Stimulated activated CD4-positive, alpha-beta T cell treated with anti-CD3 and anti-CD28 coated beads, Interleukin-4, amount 100 ng/mL, for 4 hours (primary cell): ENCODE measurements at places on chromosomes 2 and 18.

GRCh38 chr2:189899101-189899500 is 114.9 kb downstream of the PMS1 start:
- no peak for DNase-seq

DNA sequence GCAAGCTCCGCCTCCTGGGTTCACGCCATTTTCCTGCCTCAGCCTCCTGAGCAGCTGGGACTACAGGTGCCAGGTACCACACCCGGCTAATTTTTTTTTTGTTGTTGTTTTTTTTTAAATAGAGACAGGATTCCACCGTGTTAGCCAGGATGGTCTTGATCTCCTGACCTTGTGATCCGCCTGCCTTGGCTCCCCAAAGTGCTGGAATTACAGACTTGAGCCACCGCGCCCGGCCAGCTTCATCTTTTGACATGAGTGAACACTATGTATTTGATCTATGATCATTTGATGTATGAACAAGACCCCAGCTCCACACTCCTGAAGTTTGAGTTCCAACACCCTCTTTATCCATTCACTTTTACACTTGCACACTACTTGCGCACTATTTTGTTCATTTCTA is 43.4 kb upstream of the LPIN2 start:
- DNase-seq = no peak

DNA sequence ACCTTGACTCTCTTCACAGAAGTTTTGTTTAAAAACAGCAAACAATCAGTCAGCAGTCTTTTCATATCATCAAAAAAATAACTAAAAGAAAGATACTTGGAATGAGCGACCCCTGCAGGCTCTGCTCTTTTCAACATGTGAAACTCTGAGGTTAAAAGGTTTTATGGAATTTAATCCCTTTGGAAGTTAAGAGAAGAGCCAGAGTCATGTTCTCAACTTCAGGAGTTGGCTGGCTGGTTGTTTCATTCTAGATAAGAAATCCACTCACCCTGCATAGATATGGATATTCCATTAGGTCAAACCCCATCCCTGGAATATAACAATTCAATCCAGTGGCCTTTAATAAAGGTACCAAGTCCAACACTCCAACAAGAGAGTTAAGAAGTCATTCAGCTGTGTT is 115.6 kb upstream of the RMDN2 start:
- no peak for DNase-seq

- DNase-seq = no peak
Measured at GRCh38 chr2:203822240-203822639, 45.3 kb upstream of the CTLA4 start.

DNA sequence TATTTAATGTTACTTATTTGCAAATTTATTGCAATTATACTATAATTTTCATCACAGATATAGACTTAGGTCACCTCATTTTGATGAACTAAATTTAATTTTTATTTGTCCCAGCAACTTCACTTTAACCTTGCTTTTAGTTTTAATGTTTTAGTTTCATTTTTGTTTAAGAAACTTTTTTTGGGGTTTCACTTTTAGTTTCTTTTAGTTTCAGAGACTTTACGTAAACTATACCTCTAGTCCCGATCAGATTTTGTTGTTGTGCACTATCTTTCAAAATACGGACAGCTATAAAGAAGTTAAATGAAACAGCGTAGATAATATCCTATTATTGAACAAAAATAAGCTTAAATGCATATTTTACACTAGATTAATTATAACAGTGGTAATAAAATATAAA is 460.5 kb downstream of the ERBB4 start:
- DNase-seq = no peak

DNA sequence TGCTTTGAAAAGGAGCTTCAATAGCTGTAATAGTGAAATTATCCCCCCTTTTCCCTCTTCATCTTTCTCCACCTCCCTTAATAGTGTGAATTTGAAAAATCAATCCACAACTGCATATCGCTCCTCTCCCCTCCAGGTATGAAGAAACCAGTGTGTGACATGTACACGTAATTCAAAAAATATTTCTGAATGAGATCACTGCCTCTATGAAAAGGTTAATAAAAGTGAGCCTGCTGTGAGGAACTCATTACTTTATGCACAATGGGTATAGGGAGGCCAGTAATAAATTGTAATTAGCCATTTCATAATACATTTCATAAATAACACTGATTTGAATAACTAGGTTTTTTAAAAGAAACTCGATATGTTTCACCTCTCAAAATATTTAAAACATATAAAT is 209.0 kb upstream of the KYNU start:
- no peak for DNase-seq

DNA sequence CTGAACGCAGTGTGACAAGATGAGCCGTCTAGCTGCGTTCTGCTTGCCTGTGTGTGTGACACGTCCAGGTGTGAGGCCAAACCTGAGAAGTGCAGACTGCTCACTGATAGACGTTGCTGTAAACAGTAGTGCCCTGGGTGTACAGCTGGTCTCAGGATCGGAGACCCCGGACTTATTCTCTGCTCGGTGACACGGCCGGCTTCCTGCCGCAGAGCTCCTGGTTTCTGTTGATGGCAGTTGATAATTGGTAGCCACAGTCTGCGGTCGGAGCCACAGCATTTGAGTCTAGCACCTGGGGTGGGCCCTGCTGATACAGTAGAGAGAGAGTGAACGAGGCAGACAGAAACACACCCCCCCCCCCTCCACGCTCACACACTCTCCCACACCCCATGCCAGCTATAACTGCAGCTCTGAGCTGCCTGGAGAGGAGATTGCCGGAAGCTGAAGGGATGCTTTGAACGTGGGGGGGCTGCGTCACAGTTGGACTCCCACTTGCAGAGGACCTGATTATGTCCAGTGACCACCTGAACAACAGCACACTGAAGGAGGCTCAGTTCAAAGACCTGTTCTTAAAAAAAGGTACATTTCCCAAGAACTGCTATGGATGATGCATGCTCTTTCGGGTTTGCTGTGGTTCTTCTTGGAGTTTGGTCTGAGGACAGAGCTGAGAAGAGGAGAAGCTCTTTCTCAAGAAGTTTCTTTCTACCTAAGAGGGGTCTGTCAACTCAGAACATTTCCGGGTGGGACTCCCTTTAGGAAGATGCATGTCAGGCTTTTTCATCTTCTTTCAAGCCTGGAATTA is 114.0 kb downstream of the FAM210A start:
- peak; percentile 54 for DNase-seq

GRCh38 chr2:138814123-138814898 is 34.1 kb upstream of the NXPH2 start:
- no peak for DNase-seq

GRCh38 chr2:160429248-160430000 is 64.2 kb downstream of the RBMS1 start:
- no peak for DNase-seq

DNA sequence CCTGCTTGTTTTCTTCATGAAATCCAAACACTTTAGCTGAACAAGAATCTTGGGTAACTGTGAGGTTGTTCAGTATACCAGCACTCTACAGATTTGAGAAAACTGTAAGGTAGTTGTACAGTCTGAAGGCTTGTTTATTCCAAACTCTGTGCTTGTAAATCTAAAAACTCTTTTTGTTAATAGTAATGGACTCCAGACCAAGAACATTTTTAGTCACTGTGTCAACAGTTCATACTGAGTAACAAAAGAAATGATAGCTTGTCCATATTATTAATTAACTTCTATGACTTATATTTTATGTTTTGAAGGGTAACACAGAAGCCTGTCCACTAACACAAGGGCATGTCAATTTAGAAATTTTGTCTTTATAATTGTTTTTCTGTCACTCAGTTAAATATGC is 72.2 kb upstream of the KYNU start:
- no peak for DNase-seq

DNA sequence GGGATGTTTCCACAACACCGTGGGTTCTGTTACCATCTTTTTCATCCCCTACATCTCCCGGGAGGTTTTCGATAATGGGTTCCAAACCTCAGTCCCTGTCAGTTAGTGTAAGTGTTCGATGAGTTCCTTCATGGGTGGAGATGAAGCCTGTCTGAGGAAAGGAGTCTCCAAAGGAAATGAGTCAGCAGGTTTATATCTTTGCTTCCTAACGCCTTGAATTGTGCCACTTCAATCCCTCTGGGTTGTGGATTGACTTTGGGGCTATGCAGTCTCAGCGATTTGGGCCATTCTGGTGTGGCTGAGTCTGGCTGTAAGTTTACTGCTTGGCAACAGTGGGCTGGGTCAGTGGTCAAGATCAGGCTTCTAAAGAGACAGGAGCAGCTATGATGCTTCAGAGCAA is 1.2 kb downstream of the SERPINB5 start:
- no peak for DNase-seq

GRCh38 chr18:13745696-13746095 is 19.2 kb downstream of the RNMT start:
- DNase-seq = no peak

- DNase-seq = peak; percentile 80
Measured at GRCh38 chr2:203811491-203812221, 55.9 kb upstream of the CTLA4 start.

- DNase-seq = no peak
Measured at GRCh38 chr2:201600906-201601305, 42.4 kb downstream of the TMEM237 start.

DNA sequence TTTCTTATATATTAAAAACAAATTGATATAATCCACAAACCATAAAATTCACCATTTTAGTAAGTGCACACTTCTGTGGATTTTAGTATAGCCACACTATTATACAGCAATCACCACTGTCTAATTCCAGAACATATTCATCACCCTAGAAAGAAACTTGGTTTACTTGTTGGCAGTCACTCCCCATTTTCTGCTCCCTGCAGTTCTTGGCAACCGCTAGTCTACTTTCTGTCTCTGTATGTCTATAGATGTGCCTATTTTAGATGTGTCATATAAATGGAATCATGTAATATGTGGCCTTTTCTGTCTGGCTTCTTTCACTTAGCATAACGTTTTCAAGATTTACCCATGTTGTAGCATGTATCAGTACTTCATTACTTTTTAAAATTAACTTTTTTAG is 5.7 kb downstream of the CKAP2L start:
- no peak for DNase-seq

DNA sequence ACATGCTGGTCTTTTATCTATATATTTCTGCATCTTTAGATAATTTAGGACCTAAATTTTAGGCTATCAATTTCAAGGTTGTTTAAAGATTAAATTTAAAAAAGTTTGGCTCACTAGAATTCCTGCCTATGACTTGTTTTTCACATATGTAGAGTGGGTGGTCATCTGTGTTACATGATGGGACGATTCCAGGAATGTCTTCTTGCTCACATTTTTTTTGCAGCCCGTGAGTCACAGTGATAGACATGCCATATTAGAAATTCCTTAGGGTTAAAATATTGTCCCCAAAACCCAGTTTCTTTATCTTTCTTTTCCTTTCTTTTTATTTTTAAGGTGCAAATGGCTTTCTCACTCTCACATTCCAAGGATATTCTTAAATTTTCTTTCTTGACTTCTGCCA is 652.0 kb downstream of the PLCL1 start:
- DNase-seq = no peak

DNA sequence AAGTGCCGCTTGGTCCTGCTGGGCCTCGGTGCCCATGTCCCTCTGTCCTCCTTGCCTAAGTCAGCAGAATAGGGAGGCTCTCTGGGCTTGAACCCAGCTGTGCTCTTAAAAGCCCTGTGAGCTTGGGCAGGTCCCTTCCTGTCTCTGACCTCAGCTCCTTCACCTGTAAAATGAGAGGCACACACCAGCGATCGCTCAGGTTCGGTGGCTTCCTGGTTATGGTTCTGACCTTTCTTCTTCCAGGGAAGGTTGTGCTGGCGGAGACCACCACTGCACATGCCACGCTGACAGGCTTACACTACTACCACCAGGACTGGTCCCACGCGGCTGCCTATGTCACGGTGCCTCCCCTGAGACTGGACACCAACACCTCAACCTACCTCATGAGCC is 36.1 kb upstream of the MAPRE3 start:
- no peak for DNase-seq

- DNase-seq = no peak
Measured at GRCh38 chr2:109511168-109511567, 102.6 kb downstream of the SEPTIN10 start.

DNA sequence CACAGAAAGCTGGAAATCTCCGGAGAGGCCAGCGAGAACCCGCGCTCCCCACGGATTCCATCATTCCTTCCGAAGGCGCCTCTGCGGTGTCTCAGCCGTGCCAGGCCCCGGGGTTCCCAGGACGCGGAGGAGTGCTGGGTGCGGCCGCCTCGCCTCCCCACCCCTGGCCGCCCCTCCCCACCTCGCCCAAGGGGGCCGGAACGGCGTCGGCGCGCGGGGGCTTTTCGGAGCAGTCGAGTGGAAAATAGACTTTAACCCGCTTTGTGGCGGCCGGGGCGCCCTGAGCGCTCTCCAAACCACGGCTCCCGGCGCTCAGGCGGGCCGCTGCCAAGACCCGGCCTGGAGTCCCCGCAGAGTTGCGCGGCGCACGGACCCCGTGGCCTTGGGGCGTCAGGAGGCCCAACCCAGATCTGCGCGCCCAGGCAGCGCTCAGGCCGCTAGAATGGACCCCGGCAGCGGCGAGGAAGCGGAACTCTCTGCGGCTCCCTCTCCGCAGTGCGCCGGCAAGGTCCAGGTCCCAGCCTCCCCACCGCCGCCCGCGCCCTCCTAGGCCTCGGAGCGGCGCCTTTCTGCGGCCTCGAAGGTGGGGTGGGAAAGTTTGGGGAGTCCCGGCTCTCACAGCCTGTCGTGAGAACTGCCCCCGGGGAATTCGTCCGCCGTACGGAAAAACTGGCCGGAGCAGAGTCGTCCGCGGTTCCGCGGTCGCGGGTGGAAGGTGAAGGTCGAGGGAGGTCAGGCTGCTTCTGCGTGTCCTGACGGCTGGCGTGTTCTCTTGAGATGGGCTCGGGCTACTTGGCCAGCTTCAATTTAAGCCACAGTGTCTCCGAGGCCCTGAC is 1.2 kb upstream of the EMX1 start:
- peak; percentile 30 for DNase-seq

DNA sequence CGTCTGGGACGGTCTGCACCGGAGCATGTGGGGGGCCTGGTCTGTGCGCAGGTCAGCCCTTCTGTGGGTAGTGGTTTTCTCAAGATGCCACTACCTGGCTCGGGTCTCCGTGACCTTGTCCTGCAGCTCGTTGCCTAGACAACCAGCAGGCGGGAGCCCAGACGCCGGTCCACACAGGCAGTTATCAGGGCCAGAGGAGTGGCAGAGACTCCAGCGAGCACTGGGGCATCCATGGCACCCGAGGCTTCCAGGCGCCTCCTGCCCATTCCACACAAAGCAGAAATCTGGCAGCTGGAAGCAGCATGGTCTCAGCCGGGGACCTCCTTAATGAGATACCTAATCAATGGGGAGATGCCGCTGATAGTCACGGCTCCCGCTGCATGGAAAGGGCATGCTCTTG is 156.1 kb downstream of the FAM210A start:
- no peak for DNase-seq

GRCh38 chr2:207768866-207769596 is 675 bp downstream of the FZD5 start:
- peak; percentile 7 for DNase-seq

GRCh38 chr2:98558852-98559530 is 49.3 kb downstream of the COA5 start:
- no peak for DNase-seq

- DNase-seq = no peak
Measured at GRCh38 chr2:43513216-43513615, 82.6 kb downstream of the THADA start.

GRCh38 chr2:179260224-179260623 is 4.4 kb downstream of the SESTD1 start:
- no peak for DNase-seq
